ENCODE measurements at places on chromosomes 1 and 21.

DNA sequence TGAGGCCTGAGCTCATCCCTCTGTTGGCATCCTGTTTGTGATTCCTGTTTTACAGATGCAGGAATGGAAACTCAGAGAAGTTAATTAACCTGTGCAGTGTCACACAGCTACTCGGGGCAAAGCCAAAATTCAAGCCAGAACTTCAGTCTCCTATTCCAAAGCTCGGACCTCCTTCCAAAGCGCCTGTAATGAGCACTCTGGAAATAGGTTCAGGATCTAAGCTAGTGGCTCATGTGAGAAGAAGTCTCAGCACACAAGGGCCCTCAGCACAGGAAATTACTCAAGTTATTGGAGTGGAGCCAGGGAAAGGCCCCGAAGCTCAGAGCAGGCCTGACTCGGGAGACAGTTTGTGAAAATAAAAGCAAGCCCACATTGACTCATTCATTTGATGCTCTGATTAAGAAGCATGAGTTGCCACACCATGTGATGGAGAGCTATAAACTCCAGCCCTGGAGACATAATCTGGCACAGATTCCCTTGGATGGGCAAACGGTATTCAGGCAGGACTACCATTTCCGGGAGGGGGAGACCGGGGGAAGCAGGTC lies 50.6 kb upstream of the LYST start:
- DNase-seq: peak; percentile 19

DNA sequence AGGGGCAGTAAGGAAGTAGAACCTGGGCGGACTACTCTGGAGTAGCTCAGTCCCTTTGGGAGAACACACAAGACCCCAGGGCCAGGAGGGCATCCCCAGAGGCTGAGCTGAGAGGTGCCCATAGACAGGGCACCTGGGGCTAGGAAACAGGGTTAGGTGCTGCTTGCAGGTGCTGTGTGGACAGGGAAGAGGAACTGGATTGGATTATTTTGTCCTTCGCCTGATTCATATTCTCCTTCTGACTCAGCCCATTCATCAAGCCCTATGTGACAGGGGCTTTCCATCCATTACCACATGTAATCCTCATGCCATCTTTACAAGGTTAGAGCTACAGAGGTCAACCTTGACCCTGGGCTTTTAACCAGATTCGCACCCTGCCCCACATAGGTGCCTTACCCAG lies 183.9 kb downstream of the C1orf94 start:
- no peak for DNase-seq

DNA sequence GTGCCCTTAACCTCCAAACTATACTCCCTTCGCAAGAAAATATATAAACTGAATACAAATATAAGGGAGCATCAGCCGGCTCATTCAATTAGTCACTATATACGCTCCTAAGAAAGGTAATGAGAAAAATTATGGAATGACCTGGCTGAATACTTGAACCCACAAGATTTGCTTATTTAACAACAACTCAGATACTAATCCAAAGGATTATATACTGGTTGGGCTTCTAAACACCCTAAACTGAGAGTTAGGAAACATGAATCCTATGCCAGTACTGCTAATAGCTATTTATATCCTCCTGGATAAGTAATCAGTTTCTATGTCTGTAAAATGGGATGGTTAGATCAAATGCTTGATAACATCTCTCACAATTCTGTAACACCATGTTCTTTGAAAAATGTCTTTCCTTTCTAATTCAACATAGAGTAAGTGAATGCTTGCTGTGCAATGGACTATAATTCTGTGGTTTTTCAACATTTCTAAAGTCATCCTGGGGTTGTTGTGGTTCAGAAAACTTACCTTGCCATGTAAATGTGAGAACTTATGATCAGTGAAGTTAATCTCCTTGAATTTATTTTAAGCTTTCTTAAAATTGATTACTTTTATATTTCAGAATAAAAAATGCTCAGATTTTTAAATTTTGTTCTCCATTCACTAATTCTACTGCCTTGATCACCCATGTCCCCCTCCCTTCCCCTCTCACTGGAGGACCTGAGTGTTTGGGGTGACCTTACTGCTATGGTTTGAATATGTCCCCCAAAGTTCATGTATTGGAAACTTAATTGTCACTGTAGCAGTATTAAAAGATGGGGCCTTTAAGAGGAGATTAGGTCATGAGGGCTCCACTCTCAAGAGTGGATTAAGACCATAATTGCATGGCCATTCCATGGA lies 14.5 kb downstream of the DUSP10 start:
- DNase-seq: no peak

- DNase-seq: no peak
These were observed 37.7 kb downstream of the MYOM3 start for GRCh38 chr1:24074196-24074595.

DNA sequence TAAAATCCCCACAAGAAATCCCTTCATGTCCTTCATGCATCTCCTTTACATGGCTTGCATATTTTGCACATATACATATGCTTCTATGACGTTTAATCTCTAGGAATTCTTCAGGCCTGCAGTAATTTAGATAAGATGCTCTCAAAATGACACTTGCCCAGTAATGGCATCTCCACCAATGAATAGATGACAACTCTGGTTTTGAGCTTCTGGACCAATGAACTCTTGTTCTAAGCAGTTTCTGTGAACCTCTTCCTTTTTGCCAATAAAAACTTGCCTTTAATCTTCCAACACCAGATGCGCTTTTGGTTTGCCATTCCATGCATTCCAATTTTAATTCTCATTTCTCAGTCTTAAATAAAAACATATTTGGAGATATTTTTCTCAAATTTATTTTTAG lies 189.8 kb upstream of the OLFM3 start:
- no peak for DNase-seq

- DNase-seq: no peak
These were observed 11.4 kb upstream of the MTARC1 start for GRCh38 chr1:220775240-220775853.

DNA sequence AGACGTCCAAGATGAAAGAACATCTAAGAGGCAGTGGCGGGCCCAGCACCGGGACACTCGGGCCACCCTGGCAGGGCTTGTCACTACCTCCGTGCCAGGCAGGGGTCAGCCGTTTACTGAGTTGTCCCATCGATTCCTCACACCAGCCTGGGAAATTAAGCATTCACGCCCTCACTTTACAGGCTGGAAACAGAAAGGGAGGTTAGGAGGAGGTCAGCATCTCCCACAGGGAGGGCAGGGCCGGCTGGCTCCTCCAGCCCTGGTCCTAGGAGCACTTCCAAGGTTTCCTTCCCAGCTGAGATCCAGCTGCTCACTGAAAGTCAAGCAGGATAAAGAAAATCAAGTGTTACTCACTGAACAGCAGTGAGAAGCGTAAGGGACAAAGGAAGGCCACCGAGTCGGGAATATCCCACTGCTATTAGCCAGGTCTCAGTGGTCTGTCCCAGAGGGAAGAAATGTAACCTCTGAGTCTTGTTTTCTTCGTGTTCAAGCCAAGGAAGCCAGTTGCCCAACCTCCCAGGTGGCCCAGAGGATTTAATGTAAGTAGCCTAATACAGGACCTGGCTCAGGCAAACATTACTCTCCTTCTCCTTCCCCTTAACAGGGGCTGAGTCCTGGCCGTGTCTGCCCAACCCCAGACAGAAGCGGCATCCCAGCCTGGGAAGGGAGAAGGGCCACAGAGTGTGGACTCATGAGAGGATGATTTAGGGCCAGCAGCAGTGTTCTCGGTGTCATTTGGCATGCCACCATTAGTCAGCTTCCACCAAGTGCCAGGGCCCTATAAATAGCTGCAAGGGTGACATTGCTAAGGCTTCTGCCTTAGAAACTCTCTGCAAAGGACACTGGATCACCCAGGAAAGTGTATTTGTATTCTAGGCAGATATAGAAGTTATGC lies 203.1 kb upstream of the GALNT2 start:
- DNase-seq: no peak

- no peak for DNase-seq
These were observed at the start of gene KCNE2 for GRCh38 chr21:34363733-34364132. Gene KCNE2 (plus strand): TSS chr21:34364006. CDS start chr21:34370479, 6,473 bp downstream.

DNA sequence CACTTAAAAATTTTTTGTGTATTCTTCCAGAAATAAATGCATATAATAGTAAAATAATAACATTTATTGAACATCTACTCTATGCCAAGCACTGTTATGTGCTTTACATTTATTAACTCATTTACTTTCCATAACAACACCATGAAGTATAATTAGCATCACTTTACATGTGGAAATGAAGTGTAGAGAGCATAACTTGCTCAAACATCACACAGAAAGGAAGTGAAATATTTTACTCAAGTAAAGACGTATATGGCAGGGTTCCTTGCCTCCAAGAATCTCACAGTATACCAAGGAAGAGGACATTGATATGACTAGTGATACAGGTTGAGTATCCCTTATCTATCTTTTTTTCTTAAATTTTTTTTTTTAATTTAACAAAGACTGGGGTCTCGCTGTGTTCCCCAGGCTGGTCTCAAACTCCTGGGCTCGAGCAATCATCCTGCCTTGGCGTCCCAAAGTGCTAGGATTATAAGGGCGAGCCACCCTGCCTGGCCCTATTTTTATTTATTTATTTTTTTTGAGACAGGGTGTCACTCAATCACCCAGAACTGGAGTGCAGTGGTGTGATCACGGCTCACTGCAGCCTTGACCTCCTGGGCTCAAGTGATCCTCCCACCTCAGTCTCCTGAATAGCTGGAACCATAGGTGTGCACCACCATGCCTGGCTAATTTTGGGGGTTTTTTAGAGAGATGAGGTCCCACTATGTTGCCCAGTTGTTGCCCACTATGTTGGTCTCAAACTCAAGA lies 7.7 kb upstream of the CLIC4 start:
- no peak for DNase-seq

DNA sequence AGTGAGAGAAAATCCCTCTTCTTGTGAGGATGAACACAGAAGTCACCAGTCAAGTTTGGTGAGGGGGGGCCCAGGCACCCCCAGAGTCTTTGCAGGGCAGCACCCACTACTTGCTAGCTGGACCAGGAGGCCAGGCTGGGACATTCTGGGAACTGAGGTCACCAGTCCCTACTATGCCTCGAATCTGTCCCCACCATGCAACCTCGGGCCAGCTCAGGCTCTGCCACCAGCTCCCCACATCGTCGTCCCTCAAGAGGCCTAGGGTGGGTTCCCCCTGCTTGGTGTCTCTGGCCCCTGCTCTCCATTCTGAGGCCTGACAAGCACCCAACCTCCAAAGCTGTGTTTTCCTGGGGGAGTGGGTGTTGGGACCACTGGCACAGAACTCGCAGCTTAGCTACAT lies 22.2 kb upstream of the ZNF678 start:
- no peak for DNase-seq

GRCh38 chr1:213761845-213762407 lies 225.8 kb upstream of the PROX1 start:
- DNase-seq: peak; percentile 4

DNA sequence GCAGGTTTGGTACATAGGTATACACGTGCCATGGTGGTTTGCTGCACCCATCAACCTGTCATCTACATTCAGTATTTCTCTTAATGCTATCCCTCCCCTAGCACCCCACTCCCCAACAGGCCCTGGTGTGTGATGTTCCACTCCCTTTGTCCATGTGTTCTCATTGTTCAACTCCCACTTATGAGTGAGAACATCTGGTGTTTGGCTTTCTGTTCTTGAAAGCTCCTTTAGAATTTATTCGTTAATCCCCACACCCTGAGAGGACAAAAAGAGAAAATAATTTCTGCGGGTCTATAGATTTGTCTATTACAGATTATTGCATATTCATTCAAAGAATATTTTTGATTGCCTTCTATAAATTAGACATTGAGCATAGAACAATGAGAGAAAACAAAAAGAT lies 455.5 kb downstream of the PLPP3 start:
- no peak for DNase-seq

GRCh38 chr1:6672558-6672957 lies 29.1 kb downstream of the DNAJC11 start:
- DNase-seq: no peak

DNA sequence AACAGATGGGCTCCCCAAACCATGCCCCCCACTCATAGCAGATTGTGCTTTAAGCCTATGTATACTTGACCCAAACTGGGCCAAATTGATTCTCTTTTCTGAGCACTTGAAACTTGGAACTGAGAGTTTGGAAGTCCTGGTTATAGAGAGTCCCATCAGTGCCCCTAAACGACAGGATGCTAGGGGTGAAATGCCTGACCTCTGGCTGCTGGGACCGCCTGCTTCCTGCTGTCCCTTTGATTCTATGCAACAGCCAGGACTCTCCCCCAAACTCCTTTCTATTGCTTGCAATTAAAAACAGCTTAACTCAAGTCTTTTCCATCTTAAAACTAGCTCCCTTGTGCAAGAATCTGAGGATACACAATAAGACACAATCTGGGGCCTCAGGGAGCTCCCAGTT lies 4.7 kb downstream of the C1orf210 start:
- no peak for DNase-seq

DNA sequence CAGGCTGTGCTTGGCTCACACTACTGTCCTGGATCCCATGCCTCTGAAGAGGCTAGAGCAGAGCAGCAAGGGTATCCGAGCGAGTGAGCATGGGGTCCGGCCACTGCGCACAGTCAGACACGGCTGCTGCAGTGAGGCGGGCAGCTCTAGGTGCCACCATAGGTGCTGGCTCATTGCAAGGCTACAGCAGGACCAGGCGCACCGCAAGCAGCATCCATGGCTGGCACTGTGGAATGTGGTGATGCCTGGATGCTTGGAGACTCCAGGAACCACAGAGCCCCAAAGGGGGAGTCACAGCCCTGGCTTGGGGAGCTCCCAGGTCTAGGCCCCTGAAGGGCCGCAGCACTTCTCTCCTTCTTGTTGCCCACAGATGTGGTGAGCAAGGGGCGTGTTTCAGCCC lies 47.2 kb downstream of the ATP6V1G3 start:
- DNase-seq: no peak

DNA sequence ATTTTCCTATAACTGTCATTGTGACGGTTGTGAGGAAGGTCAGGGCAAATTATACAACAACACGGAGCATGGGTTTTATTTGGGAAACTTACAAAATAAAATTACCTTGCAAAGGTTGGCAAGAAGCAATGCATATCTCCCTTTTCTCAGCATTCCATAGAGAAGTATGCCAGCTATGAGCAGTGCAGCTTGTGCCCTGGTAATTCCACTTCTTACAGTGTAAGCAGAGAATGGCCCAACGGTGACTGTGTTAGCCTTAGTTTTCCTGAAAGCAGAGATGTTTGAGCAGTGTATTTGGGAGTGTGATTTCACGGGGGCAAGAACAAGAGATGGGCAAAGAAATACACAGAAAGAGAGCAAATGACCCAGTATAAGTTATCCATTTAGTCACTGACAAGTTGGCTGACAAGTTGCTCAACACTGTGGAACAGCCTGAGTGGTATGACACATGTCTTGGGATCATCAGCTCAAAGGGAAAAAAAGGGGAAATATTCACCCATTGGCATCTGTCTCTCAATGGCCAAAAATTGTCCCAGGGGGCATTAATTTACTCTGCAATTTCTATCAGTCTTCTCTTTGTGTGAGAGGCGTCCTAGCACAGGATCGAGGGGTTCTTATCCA lies 210.9 kb upstream of the NRIP1 start:
- DNase-seq: no peak
